ENCODE measurements at places on chromosomes 12 and 14.
A peak's percentile ranks its signal among the peaks of the same experiment; 100 is the strongest.

- DNase-seq, result no peak
Observed at GRCh38 chr12:6641131-6641530, 5.4 kb upstream of the LPAR5 start.

GRCh38 chr12:105470601-105471000 lies 140.1 kb downstream of the C12orf75 start:
- no peak for DNase-seq

GRCh38 chr12:92558806-92559205 lies 144.0 kb upstream of the PLEKHG7 start:
- DNase-seq, result no peak

DNA sequence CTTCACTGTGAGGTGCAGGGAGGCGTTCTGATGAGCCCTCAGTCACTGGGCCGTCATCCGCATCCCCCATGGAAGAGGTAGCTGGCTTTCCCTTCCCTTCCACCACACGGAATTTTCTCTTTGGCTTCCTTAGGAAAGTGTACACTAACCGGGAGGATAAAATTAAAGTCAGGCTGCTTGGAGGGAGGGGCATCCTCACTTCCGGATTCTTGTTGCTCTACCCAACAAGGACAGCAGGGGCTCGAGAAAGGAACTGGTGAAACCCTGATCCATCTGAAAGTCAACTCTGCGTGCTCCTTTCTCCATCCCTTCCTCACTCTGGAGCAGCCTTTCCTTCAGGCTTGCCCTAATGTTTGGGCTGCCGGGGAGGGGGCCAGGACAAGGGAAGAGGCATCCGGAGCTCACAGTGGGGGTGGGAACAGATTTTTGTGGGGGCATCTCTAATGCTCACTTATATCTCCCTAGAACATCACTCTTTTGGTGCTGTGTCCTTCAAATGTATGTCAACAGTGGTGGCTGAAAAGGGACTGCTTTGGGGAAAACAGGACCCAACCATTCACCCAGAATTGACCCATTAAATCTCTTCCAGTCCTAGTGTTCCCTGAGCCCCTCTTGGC lies 101.4 kb upstream of the FKBP4 start:
- DNase-seq, result no peak

- no peak for DNase-seq
Observed at GRCh38 chr14:53999061-53999488, 42.5 kb upstream of the BMP4 start.

DNA sequence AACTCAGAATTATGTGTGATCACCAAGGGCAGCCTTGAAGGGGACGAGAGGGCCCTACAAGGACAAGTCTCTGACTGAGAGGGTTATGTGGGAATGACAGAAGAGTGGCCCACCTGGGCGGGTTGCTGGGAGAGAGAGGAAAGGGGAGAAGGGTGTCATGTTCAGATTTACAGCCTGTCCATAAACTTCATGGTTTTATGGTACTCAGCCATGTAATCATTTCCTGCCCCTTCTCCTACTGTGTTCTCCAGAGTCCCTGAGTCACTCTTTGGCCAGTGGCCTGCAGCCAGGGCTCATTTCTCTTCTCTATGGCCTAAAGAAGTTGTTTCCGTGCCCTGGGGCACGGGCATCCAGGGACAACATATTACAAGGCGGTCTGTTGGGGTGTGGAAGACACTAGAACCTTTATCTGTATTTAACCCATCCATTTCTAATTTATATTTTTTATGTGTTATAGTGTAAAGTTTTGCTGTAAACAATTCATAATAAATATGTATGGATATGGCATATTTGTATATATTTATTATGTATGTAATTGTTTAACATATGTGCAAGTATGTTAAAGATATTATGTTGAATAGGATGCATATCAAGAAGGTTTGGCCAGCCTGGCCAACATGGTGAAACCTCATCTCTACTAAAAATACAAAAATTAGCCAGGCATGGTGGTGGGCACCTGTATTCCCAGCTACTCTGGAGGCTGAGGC lies 26.9 kb downstream of the DDX47 start:
- no peak for DNase-seq

GRCh38 chr14:29321646-29322045 lies 555.1 kb downstream of the FOXG1 start:
- DNase-seq, result no peak

DNA sequence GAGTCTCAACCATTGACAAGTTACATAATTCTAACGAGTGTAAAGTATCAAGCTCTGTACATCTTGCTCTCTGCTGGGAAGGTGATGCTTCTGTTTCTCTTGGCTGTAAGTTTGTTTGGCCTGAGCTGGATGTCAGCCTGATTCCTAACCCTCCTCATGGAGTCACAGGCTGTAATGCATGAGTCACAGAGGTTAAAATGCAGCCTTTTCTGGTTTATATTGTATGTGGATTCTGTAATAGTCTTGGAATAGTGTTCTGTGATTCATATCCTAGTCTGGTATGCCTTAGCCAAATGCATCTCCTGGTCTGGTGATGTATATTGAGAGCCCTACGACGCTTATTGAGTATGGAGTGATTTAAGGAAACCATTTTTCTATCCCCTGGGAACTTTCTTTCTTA lies 104.5 kb upstream of the FRMD6 start:
- DNase-seq, result no peak

- DNase-seq, result no peak
Observed at GRCh38 chr12:55850401-55850800, 7.7 kb upstream of the MMP19 start.

- DNase-seq, result peak; percentile 53
Observed at GRCh38 chr14:79136071-79137044, 966.2 kb downstream of the NRXN3 start.

DNA sequence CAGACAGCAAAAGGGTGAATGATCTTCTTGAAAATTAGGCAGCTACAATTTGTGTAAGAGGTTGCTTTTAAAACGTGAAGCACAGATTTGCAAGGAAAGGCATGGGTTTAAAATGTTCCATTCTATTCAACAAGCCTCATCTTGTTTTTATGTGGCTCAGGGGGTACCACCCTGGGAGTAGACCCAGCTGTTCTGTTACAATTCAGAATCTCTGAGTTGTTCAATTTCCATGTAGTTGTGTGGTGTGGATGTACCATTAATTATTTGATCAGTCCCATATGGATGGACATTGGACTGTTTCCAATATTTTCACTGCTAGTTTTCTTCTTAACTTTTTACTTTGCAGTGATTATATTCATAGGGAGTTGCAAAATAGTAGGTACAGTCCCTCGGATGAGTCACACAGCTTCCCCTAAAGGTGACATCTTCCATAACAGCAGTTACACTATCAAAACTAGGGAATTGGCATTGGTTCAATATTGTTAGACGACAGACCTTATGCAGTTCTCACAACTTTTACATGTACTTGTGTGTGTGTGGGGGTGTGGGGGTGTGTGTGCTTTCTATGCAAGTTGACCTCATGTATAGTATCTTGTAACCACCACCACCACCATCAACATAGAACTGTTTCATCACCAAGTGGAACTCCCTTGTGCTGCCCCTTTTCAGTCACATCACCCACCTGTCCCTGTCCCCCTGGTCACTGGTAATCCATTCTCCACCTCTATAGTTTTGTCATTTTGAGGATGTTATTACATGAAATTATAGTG lies 59.0 kb upstream of the CAPRIN2 start:
- DNase-seq, result no peak

- DNase-seq, result no peak
Observed at GRCh38 chr14:41404126-41404525, 202.6 kb upstream of the LRFN5 start.

GRCh38 chr12:41485203-41485602 lies 297.1 kb downstream of the PDZRN4 start:
- DNase-seq, result no peak

GRCh38 chr12:127025545-127025944 lies 1241.4 kb upstream of the TMEM132C start:
- DNase-seq, result no peak

- no peak for DNase-seq
Observed at GRCh38 chr14:92625213-92625612, 111.6 kb downstream of the RIN3 start.

GRCh38 chr12:9123781-9124382 lies 8.2 kb upstream of the A2M start:
- no peak for DNase-seq

DNA sequence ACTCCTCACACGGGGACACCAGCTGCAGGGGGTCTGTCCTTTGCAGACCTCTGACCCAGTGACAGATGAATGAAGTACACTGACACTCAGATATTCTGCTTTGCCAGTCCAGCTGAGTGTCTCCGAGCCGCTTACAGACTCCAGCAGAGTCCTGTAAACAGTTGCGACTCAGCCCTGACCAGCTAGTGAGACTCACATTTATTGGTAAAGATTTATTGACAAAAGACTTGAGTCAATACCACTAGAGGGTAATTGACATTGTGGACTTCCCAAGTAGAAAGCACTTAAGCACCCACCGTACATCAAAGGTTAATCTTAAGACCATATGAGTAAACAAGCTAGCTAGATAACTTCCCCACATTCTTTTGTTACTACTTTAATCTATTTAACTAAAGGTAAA lies 9.8 kb upstream of the FKBP4 start:
- no peak for DNase-seq

GRCh38 chr12:116927244-116927940 lies 16.6 kb downstream of the FBXW8 start:
- no peak for DNase-seq

GRCh38 chr12:64685050-64685449 lies 74.2 kb downstream of the GNS start:
- DNase-seq, result no peak

GRCh38 chr12:128339631-128340030 lies 72.7 kb downstream of the TMEM132C start:
- no peak for DNase-seq

DNA sequence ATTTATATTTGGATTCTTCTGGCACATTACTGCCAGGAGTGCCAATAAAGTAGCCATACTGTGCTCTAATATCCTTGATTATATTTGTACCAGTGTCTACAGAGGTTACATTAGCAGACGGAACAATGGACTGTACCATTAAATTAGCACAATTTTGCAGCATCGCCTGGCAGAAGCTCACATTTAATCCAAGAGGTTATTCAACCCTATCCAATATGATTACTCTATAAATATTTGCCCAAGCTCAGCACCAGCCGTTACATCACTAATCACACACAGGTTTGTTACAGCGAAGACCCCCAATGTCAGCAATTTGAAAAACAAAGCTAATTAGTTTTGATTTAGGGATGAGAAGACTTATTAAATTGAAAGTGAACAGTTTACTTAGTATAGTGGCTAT lies 16.9 kb upstream of the MGST1 start:
- no peak for DNase-seq

GRCh38 chr12:41956353-41956752 lies 188.3 kb downstream of the GXYLT1 start:
- peak; percentile 52 for DNase-seq

- DNase-seq, result no peak
Observed at GRCh38 chr14:20184181-20184580, 6.5 kb upstream of the OR11G2 start.

DNA sequence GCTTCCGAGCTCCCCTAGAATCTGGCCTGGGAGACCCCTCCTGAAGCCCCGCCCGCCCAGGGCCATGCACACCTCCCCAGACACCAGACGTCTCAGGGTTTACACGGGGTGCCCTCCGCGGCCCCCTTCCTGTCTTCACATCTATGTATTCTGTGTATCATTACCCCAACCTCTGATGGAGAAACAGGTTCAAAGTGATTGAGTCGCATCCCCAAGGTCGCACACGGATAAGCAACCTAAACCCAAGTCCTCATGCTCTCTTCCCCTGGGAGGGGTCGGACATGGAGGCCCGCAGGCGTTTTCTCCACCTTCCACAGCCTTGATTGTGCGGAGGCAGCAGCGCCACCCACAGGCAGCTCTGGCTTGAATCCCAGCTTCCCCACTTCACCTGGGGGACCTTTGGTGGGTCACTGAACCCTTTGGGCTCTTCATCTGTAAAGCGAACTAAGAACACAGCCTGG lies 237.3 kb downstream of the BCL11B start:
- DNase-seq, result no peak

GRCh38 chr12:69046920-69047319 lies 113.9 kb upstream of the CPM start:
- DNase-seq, result no peak

GRCh38 chr14:54653712-54654469 lies 87.0 kb downstream of the SAMD4A start:
- no peak for DNase-seq

DNA sequence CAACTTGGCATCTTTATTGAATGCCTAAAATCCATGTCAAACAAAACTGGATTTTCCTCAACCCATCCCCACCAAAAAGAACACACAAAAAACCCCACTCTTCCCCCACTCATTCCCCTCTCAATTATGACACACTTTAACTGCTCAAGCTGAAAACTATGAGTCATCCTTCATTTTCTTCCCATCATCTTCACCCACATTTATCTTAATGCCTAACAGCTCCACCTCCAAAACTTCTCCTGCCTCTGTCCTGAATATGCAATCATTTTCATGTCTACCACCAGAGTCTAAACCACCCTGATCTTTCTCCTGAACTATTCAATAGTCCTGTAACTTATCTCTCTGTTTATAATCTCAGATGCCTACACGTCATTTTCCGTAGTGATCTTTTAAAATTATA lies 239.7 kb downstream of the BCAT1 start:
- no peak for DNase-seq

DNA sequence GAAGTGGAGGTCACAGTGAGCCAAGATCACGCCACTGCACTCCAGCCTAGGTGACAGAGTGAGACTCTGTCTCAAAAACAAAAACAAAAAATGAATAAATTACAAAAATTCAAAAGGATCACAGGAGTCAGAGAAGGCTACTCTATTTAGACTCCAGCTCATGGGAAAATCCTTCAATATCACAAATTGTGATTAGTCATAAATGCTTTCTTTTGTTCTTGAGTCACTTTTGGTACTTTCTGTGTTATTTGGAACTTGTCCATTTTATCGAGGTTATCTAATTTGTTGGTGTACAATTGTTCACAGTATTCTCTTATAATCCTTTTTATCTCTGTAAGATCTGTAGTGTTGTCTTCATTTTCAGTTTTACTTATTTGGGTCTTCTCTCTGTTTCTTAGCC lies 18.9 kb downstream of the ALDH2 start:
- DNase-seq, result no peak

DNA sequence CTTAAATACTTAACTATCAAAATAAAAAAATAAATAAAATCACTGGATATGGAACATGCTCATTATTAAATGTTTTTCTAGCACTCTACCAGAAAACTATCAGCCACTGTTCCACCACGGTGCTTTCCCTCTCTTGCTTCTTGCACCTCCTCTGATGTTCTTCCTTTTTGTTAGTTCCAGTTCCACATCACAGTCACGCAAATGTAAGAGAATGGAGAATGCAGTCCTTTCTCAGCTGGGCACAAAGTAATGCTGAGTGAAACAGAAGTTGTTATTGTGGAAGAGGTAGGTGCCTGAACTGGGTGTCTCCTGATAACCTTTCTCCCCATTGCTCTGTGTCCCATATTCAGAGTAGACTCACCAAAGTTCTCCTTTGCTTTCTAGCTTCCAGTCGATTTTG lies 1116.9 kb upstream of the TMEM132C start:
- no peak for DNase-seq

GRCh38 chr12:12079291-12079690 lies 8.6 kb downstream of the BCL2L14 start:
- no peak for DNase-seq

GRCh38 chr14:42222924-42223471 lies 616.3 kb downstream of the LRFN5 start:
- DNase-seq, result peak; percentile 48

- peak; percentile 50 for DNase-seq
Observed at GRCh38 chr12:114636723-114637480, 47.1 kb downstream of the TBX3 start.

- DNase-seq, result no peak
Observed at GRCh38 chr12:112599871-112600270, 181.1 kb downstream of the PTPN11 start.

GRCh38 chr12:69007101-69007854 lies 74.3 kb upstream of the CPM start:
- DNase-seq, result peak; percentile 70
